ENCODE measurements at places on chromosomes 7 and 10.
A peak's percentile ranks its signal among the peaks of the same experiment; 100 is the strongest.

DNA sequence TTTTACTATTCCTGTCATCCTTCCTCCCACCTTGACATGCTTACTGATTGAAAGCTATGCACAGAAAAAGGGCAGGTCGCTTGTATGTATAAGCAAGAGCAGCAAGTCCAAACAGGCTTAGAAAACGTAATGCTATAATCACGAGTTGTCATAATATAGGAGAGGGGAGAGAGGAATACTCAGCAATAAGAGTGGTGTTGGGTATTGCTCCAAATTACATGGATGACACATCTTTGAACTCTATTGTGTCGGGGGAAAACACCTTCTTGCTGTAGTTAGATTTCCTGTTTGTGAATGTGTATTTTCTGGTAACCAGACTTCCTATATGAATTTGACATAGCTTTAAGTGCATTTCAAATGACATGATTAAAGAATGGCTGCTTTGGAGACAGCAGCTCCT lies 7.5 kb downstream of the MET start:
- no peak for DNase-seq

DNA sequence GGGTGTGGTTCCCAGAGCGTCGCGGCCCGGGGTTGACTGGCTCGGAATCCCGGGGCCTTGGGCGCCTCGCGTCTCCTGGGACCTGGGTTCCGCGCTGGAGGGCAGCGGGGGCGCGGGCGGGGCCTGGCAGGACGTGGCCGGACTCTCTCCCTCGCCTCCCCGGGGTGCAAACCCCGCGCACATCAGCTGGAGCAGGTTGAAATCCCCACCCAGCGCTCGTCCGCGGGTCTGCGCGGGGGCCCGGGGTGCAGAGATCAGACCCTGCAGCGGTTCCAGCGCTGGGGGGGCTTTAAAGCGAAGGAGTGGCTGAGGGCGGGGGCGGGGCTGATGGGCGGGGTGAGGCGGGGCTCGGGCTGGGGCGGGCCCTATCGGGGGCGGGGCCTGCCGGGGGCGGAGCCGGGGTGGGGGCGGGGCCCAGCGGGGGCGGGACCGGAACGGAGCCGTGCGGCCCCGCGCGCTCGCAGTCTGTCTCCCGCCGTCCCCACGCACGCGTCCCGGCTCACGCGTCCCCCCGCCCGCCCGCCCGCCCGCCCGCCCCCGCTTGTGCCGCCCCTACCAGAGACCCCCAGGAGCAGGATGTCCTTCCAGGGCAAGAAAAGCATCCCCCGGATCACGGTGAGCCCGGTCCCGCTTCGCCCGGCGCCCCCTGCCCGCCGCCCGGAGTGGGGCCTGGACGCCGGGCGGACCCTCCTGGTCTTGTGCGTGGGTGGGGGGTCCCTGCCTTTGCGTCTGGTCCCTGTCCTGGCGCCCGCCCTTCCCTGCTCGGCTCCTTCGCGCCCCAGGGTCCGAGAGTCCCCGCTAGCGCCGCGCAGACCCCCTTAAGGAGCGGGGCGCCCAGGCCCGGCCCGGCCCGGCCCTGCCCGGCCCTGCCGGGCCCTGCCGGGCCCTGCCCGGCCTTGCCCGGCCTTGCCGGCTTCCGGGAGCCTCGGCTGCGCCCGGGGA lies at the start of gene DPYSL4:
TSS of gene DPYSL4 (plus strand) at position 461 of the 942 bp plus-strand sequence. CDS start at position 577, 116 bp downstream.
- DNase-seq: no peak

DNA sequence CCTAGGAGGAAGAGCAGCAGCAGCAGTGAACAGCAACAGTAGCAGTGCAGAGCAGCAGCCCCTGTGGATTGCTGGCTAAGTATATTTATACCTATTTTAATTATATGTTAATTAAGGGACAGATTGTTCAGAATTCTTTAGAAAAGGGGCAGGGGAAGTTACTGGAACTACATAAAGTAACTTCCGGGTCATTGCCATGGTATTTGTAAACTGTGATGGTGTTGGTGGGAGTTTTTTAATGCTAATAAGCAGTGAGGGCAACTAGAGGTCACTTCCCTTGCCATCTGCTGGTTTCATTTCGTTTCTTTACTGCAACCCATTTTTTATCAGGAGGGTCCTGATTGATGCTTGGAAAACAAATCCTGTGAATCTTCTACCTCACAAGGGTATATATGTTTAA lies 229.8 kb upstream of the PODXL start:
- DNase-seq: no peak

GRCh38 chr7:35253710-35254495 lies at the start of gene TBX20:
TBX20 (minus strand) TSS chr7:35254100; CDS start chr7:35253620, 480 bp downstream.
- DNase-seq: no peak

DNA sequence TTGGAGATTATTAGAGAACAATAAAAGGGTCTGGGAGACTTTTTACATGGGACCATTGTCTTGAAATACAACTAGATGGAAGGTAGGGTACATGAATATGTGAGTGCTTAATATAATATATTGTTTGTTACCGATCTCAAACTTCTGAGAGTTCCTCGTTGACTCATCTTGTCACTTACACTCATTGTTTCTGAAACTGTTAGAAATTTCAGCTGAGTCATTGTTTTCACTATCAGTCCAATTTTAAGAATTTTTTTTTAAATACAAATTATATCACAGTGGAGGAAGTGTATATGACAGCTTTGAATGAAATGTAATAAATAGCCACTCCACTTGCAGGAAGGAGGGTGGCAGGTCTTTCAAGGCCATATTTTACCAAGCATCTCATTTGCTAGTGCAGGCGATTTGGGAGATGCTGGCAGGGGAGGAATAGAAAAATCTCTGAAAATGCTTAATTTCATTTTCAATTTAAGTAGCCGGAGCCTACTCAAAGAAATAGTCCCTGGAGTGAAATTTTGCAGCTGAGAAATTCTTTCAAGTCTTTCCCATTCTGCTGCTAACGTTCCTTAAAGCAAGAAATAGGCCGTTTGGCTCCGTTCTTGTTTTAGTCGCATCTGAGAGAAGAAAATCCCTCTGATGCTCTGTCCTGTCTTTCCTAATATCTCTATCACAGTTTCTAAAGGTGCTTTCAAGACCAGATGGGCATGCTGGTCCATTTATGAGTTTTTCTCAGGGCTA lies 1404.2 kb upstream of the CELF2 start:
- no peak for DNase-seq

DNA sequence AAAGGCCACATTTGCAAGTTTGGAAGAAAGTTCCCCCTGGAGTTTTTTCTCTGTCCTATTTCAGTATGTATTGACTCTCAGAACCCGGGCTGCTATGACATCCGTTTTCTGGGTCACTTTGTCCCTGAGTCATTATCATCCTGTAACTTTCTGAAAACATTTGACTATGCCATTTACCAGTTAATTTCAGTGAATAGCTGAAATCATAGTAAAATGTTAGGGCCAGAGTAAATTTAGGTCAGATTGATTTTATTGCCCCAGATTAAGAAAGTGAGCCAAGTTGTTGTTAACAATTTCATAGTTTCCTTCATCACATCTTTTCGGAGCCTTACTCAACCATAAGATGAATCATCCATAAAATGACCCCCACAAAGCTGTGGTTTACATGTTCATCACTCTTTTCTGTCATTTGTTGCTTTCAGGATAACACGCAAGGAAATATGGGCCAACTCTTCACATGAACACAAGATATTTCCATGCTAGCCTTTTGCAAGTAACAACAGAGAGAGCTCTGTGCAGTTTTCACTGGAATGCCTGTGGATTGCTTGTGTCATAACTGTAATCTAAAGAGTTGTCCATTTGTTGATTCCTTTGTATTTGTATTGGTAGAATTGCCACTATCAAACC lies 3.9 kb upstream of the MACC1 start:
- DNase-seq: no peak

DNA sequence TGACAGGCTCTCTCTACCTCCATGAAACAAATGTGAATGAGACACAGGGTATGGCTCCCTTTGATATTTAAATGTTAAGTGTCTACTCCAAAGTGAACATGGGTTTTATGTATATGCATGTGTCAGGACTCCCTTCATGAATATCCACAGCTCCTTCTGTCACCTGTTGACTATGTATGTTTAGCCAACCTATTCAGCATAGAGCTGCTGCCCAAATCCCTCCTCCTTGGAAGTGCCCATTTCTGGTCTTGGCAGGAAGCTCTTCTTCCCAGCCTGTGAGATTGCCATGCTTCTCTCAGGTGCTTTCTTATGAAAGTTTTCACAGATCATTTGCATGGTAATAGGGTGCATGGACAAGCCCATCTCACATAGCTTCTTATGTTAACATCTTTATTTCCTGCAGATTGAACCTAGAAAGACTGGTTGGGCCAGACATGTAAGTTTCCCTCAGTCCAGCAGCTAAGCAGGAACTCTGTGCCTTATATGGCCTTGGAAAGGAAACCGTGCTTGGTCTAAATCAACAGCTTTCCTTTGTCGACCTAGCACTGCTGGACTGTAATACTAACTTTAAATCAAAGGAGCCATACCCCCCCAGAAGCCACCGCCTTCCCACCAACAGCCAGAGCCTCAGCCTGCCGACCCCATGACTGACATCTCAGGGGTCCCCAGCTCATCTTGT lies 288.9 kb downstream of the ADARB2 start:
- DNase-seq: no peak

- no peak for DNase-seq
Observed at GRCh38 chr7:17983221-17984062, 43.1 kb upstream of the SNX13 start.

DNA sequence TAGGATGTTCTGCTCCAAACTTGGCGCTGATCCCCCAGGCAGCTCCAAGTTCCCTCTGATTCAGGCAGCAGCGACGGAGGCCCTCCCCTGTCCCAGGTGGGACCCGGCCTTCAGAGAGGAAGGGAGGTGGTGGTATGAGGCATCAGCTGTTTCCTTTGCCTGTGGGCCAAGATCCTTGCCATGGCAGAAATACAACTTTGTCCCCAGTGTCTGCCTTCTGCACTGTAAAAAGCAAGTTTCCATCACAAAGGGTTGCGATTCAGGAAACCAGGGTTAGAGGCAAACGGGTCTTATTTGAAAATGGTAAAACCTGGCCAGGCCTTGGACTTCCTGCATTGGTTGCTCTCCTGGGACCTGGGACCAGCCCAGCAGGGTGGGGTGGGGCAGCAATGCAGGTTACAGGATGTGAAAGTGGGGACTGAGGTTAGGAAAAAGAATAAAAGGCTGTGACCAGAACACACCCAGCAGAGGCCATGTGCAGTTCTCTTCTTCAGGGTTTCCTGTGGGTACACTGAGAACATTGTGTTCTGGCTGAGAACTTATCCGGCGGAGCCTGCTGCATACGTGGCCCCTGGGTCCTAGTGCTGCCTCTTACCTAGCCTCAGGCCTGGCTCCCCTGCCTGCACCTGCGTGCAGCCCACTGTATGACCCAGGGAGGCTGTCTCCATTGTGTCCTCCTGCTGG lies 25.1 kb upstream of the DDIT4 start:
- peak; percentile 91 for DNase-seq

DNA sequence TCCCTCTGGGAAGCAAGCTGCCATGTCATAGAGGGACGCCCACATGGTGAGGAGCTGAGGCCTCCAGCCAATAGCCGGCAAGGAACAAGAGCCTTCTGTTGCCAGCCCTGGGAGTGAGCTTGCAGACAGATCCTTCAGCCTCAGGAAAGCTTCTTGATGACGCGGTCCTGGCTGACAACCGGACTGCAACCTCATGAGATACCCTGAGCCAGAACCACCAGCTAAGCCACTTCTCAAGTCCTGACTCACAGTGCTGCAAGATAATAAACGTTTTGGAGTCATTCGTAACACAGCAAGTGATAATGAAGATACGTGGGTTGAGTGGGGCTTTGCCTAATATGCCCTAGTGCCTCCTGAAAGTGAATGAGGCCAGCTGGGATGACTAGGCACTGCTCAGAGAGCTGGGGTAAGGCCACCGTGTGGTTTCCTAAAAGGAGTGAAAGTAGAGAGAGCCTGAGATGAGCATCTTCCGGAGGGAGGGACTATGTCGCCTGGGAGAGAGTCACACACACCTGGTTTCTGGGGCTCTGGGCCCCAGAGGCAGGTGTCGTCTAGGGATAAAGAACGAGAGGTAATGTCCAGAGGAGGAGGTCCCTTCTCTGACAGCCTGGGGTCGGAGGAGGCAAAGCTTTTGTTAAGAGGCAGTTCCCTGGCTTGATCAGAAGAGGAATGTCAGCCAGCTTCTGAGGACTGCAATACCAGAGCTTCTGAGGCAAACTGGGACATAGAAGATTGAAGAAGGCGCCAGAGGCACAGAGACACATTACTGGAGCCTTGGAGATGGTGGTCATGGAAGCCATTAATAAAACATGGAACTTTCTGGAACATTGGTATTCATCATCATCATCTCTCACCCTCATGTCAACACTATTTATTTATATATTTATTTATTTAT lies 53.6 kb downstream of the PYROXD2 start:
- DNase-seq: peak; percentile 86

GRCh38 chr7:109476409-109476808 lies 906.7 kb downstream of the DNAJB9 start:
- DNase-seq: no peak

DNA sequence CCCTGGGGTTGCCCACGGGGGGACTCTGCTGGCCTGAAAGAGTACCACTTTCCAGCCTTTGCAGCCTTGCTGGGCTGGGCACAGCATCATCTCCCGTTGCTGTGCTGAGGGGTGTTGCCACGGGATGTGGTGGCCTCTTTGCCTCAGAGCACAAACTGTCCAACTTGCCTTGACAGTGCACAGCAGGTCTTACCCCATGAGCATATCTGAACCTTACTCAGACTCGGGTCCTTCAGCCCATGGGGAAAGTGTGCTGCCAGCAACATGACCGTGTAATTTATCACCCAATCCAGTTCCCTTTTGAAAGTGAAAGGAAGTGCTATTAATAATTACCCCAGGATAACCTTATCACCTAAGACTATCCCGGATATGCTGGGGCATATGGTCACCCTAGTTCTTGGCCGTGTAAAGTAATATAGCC lies 46.8 kb downstream of the TBXAS1 start:
- no peak for DNase-seq

- no peak for DNase-seq
Observed at GRCh38 chr10:100167553-100168312, 18.1 kb downstream of the ERLIN1 start.

GRCh38 chr7:75739796-75740672 lies 1.3 kb upstream of the HIP1 start:
- peak; percentile 15 for DNase-seq

DNA sequence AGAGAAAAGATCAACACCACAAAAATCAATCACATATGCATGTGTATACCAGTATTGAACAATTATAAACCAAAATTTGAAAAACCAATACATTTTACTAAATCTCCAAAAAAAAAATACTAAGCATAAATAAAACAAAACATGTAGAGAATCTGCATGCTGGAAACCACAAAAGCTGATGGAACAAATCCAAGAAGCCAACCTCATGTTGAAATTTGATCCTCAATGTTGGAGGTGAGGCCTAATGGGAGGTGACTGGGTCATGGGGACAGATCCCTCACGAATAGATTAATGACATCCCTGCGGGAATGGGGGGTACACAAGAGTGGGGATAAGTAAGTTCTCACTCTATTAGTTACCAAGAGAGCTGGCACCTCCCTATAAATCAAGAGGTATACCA lies 82.5 kb downstream of the OAT start:
- no peak for DNase-seq

- DNase-seq: no peak
Observed at GRCh38 chr10:86135191-86135590, 231.4 kb downstream of the GRID1 start.

DNA sequence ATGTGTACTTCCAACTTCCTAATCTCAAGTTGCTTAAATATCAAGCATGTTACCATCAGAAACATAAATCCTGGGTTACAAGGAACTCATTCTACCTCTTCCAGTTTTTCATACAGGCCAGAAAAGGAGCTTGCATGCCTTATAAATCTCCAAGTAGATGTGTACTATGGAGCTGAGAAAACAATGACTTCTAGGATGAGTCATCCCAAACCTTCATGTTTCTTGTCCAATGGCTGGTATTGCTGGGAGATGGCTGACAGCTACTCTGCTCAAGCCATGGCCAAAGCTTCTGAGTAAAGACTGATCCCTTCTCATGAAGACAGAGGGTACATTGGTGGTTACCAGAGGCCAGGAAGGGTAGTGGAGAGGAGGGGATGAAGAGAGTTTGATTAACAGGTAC lies 8.6 kb downstream of the RAPGEF5 start:
- DNase-seq: no peak

Measured in uterus (tissue), 4 donors.